ENCODE measurements at places on chromosomes 4 and X.

- no peak for DNase-seq
Observed at GRCh38 chr4:114046331-114046730, 66.9 kb upstream of the ARSJ start.

DNA sequence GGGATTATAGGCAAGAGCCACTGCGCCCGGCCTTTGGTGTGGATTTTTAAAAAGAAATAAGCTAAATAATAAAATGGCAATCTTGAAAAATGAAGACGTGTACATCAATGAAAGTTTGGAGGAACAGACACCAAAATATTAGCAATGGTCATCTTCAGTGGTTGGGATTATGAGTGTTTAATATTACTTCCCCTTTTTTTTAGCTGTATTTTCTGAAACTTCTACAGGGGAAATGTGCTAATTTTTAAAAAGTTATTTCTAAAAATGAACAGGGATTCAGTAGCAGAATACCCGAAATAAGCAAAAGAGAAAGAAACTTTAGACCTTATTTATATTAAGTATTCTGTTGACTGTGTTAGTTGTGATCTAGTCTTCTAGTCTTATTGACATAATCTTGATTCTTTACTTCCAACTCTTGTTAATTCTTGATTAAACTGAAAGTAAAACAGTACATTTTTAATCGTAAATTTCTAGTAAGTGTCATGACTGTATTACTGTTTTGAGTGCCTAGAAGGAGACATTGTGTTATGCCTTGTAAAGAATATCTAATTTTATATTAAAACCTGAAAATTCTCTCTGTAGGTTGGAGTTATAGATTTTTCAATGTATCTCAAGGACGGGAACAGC is 51.3 kb downstream of the RUFY3 start:
- no peak for DNase-seq

GRCh38 chr4:110676241-110676640 is 53.4 kb upstream of the PITX2 start:
- DNase-seq: no peak

DNA sequence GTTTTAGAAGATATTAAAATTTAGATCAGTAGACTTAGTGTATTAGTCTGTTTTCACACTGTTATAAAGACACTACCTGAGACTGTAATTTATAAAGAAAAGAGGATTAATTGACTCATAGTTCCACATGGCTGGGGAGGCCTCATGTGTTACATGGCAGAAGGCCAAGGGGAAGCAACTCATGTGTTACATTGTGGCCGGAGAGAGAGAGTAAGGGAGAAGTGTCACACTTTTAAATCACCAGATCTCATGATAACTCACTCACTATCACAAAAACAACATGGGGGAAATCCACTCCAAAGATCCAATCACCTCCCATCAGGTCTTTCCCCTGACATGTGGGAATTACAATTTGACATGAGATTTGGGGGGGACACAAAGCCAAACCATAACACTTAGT is 1159.7 kb upstream of the PCDH7 start:
- no peak for DNase-seq

DNA sequence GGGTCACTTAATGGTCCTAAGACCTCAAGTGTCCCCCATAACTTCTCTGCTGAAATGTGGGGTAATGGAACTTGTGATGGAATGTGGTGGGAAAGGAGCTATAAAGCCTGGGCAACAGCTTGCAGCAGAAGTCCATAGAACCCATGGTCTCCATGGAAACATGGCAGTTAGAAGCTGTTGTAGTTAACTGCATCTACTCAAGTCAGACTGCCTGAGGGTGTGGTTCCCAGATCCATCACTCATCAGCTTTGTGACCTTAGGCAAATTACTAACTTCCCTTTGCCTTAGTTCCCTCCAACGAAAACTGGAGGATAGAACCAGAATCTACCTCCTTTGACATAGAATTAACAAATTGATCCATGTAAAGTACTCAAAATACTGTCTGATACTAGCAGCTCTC is 113.0 kb downstream of the SPATA18 start:
- DNase-seq: no peak

DNA sequence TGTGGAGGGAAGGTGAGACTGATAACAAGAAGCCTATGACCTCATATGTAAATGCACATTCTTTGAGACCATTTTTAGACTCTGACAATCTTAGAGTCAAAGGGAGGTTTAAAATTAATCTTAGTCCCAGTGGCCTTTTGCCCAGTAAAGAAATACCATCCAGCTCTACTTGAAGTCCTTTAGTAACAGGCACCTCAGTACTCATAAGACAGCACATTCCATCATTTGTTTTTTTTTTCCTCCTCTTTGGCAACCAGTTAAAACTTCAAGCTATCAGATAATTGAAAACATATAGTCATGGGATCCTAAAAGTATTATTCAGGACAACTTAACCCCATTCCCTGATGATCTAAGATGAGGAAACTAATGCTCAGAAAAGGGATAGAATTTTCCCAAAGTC is 4.6 kb downstream of the EDA2R start:
- no peak for DNase-seq

- no peak for DNase-seq
Observed at GRCh38 chr4:178823673-178824295, 1381.5 kb upstream of the AGA start.

DNA sequence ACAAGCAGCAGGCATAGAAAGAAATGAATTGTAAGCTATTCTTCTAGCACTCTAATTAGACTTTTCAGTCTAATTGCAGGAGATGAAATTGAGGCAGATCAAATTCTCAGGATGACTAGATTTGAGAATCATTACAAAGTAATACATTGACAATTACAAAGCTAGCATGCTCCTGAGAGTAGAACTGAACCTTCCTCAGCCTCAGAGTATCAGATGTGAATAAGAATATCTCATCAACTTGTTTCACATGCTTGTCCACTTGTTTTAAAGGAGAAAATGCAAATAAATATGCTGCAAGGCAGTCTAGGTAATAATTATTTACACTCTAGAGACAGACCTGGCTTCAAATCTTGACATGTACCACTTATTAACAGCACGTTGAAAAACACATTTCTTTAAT is 491.0 kb upstream of the MAGEB2 start:
- DNase-seq: no peak

DNA sequence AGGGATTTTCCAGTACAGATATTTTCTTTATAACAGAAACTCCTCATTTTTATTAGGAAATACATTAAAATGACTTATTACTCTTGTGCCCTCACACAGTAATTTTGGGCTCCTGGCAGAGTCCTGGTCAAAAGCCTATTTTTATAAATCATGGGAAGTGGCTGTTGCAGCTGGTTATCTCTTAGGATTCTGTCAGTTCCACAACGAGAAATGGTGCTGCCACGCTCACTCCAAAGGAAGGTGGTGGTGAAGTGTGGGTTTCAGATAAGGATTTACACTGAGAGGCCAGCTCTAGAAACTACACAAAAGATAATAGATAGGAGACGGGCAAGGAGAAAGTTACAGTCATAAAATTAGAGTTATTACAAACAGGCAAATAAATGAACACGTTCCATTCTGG is 159.2 kb upstream of the FAM241A start:
- DNase-seq: no peak

- no peak for DNase-seq
Observed at GRCh38 chr4:56783986-56784385, 37.5 kb downstream of the SPINK2 start.

DNA sequence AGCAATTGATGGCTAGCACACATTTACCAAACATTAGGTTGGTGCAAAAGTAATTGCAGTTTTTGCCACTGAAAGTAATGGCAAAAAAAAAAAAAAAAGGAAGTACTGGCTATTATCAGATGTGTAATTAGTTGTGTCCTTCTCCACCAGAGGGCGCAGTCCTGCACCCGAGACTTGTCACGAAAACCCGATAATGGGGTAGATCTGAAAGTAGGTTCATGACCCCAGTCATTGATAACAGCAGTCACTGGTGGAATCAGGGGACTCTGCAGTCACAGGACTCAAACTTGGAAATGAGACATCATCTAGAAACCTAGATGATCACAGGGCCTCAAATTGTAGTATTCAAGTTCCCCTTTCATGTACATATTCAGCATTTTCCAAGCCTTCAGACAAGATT is 13.1 kb upstream of the ACOT9 start:
- DNase-seq: no peak

DNA sequence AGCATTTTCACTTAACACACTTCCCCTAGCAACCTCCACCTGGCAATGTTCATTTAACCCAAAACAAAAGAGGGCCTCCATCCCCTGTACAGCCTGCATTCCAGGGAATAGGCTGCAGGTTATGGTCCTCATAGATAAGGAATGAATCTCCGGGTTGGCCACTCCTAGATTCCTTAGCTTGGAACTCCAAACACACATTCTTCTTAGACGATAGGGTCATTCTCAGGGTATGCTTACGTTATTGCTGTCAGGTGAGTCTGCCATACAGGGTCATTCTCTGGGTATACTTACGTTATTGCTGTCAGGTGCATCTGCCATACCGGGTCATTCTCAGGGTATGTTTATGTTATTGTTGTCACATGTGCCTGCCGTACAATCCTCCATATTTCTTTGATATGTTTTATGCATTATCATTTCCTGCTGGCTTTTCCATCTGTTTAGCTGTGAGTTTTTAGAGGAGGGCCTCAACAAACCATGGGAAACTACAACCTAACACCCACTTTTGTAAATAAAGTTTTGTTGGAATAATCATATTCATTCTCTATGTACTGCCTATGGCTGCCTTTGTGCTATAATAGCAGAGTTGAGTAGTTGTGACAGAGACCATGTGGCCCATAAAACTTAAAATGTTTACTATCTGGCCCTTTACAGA is 8.2 kb upstream of the AFF1 start:
- DNase-seq: no peak

DNA sequence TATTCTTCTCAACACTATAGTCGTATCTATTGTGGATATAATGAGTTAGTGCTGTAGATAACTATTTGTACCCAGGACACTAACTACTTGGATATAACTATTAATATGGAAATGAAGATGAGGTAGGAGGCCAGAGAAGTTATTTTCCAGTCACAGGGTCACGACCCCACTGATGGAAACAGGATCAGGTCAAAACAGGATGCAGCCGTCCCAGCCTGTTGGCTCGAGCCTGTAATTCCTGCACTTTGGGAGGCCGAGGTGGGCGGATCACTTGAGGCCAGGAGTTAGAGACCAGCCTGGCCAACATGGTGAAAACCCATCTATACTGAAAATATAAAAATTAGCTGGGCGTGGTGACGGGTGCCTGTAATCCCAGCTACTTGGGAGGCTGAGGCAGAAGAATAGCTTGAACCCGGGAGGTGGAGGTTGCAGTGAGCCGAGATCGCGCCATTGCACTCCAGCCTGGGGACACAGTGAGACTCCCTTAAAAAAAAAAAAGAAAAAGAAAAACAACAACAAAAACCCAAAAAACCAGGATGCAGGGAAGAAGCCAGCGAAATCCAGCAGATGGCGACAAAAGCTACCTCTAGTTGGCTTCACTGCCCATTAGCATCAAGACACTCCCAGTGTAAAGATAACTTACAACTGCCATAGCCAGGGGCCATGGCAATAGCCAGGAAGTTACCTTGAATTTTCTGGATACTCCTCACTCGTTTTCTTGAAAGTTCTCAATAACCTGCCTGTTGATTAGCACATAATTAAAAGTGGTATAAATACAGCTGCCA is 37.9 kb upstream of the NKAP start:
- DNase-seq: no peak

- DNase-seq: no peak
Observed at GRCh38 chrX:66036231-66036630, 3.6 kb downstream of the VSIG4 start.

GRCh38 chrX:46838486-46838870 is 1.6 kb downstream of the RP2 start:
- no peak for DNase-seq

- DNase-seq: no peak
Observed at GRCh38 chr4:95388911-95389310, 159.9 kb downstream of the UNC5C start.

GRCh38 chrX:52839137-52839536 is 28.1 kb downstream of the XAGE5 start:
- DNase-seq: no peak

GRCh38 chr4:150818661-150819060 is 196.4 kb downstream of the LRBA start:
- DNase-seq: no peak

- no peak for DNase-seq
Observed at GRCh38 chr4:122218762-122219161, 66.6 kb downstream of the BLTP1 start.

DNA sequence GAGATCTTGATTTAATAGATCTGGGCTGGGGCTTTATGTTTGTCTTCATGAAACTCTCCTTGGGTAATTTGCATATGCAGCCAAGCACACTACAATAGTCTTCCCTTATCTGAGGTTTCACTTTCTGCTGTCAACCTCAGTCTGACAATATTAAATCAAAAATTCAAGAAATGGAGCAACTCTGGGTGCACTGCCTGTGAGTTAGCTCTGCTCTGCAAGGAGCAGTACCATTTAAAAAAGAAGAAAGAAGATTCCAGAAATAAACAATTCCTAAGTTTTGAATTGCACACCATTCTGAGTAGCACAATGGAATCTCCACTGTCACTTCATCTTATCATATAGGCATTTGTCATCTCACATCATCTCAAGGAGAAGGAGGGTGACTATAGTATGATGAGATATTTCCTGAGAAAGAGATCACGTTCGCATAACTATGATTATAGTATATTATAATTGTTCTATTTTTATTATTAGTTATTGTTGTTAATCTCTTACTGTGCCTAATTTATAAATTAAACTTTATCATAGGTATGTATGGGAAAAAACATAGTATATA is 9.4 kb downstream of the FNIP2 start:
- no peak for DNase-seq

- DNase-seq: no peak
Observed at GRCh38 chr4:81197864-81198524, 17.0 kb downstream of the PRKG2 start.

GRCh38 chrX:44400588-44400987 is 57.1 kb upstream of the EFHC2 start:
- DNase-seq: peak; percentile 66

DNA sequence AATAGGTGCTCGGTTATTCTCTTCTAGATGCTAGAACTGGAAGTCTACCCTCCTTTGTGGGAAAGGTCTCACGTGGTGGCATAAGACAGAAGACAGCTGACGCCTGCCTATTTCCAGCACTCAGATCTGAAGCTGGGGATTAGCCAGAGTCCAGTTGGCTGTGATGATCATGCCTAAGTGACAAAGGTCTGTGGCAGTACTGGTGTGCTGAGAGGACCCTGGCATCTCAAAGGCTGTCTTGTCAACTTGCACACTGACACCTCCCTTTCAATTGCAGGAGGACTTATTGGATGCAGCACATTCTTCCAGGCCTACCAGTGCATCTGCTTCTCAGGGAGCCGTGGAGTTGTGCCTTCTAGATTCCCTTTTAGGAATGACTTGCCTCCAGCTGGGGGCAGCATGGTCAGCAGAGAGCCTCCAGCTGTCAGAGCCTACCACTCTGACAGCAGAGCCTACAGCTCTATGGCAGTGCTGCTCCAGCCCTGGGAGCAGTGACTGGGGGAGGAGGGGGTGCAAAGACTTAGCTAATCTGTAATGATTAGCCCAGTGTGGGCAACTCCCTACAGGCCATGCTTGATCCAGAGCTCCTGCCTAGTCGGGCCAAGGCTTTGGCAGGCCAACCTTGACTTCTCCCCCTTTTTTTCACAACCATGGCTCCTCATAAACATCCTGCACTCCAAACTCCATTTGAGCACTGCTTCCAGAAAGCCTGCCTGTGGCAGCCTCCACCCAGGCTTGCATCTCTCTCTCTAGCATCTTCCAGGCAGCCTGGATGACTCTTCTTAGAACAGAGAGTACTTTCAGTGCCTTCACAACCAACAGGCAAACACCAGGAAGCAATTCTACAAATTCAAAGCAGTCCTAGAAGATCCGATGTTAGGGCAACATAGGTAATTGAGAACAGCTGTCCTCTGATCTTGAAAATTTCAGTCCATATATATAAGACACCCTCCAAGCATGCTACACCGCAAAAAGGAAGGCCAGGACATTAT is 13.8 kb upstream of the FGFBP2 start:
- no peak for DNase-seq

All from AG09309 (cell line).